ENCODE measurements at places on chromosomes 3 and 15.

DNA sequence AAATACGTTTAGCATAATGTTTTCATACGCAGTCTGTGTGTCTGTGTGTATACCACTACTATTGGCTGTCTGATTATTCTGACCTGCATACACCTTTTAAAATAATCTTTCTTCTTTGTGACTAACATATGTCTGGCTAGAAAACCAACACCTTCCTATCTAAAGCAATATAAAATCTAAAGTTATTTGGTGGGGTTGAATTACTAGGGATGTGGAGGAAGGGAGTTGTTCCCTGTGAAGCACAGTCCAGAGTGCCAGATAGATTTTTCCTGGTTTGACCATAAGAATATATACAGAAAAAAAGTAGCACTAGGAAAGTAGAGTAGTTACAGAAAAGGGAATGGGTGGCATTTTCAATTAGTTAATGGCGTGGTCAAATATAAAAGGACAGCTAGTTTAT lies 918.8 kb downstream of the NAALADL2 start:
- DNase-seq: no peak

- DNase-seq: peak; percentile 40
These were observed 252.9 kb upstream of the ST8SIA2 start for GRCh38 chr15:92140796-92141195.

DNA sequence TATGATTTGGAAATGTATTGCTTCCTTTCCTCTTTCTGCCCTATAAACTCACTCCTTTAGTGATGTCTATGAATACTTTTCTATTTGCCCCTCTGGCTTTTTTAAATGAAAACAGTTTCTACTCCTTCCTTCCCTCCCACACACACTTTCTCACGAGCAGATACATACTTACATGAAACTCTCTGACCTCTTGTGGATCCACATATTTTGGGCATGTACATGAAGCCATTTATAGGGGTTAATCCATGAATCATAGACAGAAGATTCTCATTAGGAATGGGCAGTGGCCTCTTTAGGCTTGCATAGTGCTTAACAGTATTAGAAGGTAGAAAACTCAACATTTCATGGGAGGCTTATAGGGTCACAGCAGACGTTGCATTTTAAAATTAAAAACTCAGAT lies 24.8 kb downstream of the ANAPC13 start:
- peak; percentile 56 for DNase-seq

- DNase-seq: no peak
These were observed 405.9 kb upstream of the LMCD1 start for GRCh38 chr3:8095724-8096123.
